G401 (cell line): ENCODE measurements at places on chromosomes 2 and 18.

GRCh38 chr18:59923539-59924196 lies 23.9 kb downstream of the PMAIP1 start:
- no peak for DNase-seq

GRCh38 chr2:213036836-213037235 lies 114.6 kb downstream of the IKZF2 start:
- no peak for DNase-seq

DNA sequence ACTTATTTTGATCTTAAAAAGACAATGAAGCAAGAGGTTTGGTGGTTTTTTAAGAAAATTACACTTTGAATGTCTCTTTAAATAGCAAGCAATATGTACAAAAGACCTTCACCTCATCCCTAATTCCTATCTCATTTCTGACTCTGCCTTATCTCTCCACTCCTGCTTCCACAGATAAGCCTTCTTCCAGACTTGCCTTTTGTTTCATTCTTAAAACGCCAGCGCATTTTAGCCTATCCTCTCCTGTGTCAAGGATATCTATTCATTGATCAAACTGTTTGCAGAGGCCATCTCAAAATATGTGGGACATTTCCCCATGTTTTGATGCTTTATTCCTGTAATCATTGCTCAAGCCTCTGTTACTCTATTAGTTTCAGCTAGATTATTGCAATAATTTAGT lies 562.5 kb downstream of the PARD3B start:
- no peak for DNase-seq

DNA sequence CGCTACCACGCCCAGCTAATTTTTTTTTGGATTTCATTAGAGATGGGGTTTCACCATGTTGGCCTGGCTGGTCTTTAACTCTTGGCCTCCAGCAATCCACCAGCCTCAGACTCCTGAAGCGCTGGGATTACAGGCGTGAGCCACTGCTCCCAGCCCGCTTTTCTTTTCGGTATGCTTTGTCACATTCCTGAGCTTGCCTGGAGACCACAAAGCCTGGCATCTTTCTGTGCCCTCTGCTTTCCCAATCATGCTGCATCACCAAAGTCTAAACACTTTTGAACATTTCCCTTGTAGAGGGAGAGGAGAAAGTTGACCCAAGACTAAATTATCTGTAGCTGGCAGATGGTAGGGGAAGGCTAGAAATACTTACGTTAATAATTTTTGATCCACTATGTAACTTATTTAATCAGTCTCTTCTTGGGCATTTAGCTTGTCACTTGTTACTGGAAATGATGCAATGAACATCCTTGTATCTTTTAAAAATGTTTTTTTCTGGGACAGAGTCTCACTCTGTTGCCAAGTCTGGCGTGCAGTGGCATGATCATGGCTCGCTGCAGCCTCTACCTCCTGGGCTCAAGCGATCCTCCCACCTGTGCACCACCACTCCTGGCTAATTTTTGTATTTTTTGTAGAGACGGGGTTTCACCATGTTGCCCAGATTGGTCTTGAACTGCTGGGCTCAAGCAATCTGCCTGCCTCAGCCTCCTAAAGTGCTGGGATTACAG lies 2.7 kb upstream of the NPC1 start:
- DNase-seq, result no peak

- no peak for DNase-seq
These were observed 159.4 kb downstream of the DYSF start for GRCh38 chr2:71612581-71613402.

GRCh38 chr2:14712111-14712510 lies 79.6 kb downstream of the LRATD1 start:
- DNase-seq, result no peak

DNA sequence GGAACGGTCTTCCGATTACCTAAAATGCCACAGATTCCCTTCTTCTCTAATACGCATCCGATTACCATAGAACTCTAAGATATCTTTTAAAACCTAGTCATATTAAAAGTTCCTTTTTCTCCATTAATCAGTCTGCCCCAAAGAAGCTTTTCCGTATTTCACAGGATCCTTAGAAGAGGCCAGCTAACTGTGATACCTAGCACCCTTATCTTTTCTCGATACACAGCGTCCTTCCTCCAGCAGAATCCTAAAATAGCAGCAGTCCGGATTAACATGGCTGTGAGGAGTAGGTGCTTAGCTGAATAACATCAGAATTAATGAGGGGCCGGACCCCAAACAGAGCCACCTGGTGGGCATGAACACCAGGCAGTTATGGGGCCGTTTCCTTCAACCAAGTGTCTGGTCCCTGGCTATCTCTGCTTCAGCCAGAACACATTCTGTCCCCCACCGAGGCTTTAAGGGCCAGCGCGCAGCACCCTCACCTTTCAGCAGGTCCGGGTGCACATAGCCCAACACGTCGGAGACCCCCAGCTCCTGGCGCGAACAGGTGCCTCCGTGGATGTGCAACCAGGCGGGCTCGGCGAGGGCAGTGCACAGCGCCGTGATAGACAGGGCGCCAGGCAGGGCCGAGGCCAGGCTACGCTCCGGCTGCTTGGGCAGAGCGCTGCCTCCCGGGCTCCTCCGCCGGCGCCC lies 995 bp downstream of the TMEM127 start:
- DNase-seq, result peak; percentile 57

- no peak for DNase-seq
These were observed 141.8 kb upstream of the ST6GAL2 start for GRCh38 chr2:107027810-107028209.

GRCh38 chr2:72153924-72154323 lies 6.3 kb upstream of the CYP26B1 start:
- no peak for DNase-seq

- DNase-seq, result no peak
These were observed 106.9 kb downstream of the COL4A4 start for GRCh38 chr2:227057060-227057459.

- DNase-seq, result no peak
These were observed 2.6 kb upstream of the PPM1B start for GRCh38 chr2:44166096-44166495.

- DNase-seq, result no peak
These were observed 21.6 kb upstream of the TMEFF2 start for GRCh38 chr2:192216336-192216735.

- no peak for DNase-seq
These were observed 69.8 kb downstream of the TNS1 start for GRCh38 chr2:217932803-217933616.

DNA sequence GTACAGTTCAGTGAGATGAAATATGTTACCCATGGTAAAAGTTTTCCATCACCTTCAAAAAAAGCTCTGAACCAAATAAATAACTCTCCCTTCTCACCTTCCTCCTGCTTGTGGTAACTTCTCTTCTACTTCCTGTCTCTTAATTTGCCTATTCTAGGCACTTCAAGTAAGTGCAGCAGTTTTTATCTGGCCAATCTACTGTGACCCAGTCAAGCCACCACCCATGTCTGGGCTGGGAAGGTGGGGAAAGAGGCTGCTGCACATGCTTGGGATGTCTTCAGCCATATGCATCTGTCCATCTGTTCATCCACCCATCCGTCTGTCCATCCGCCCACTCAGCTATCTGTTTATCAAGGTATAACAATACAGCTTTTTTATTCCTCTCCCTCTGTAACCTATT lies 31.6 kb downstream of the ZNF532 start:
- no peak for DNase-seq

DNA sequence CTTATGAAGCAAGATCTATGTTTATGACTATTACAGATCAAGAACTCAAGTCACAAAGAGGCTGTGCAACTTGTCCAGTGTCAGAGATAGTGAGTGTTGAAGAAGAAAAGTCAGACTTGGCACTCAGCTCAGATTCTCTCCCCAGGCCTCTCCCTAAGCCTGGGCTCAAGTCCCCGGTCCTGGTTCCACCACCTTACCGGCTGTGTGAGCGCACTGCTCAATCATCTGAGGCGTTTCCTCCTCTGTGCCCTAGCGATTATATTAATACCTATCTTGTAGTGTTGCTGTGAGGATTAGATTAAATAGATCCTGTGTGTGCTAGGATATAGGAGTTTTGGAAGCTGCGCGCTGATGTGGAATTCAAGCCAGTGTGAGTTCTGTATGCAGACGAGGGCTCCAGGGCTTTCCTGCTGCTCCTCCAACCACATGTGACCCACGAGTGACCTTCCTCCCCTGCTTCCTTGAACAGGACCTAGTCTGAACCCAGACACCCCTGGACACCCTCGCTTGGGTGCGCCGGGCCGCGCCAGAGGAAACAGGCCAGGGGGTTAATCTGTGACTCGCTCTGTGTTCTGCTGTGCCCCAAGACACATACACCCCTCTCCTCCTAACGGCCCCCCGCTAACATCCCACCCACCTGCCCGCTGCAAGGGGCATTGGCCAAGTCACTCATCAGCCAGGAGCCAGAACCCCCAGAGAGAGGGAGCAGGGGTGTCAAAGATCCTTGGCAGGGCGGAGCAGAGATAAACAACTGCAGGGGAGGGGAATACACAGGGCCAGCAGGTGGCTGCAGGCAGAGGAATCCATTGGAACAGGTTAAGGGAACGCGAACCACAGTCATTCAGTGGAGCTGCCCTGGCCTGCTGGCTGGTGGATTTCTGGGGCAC lies 38.3 kb downstream of the TNS1 start:
- DNase-seq, result no peak

DNA sequence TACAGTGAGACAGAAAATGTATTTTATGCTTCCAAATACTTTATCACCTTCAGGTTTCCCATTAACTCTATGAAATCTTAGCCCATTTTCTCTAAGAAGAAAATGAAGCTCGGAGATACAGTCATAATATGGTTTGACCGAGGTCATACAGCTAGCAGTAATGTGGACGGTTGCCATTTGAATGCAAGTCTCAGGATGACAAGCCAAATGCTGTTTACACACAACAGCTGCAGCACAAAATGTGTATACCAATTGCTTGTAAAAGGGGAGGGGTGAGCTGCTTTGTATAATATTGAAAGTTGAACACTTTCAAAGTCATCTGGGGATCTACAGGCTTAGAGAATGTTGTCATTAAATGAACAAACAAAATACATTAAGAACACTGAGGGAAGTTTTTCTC lies 93.8 kb upstream of the FSIP2 start:
- DNase-seq, result no peak

DNA sequence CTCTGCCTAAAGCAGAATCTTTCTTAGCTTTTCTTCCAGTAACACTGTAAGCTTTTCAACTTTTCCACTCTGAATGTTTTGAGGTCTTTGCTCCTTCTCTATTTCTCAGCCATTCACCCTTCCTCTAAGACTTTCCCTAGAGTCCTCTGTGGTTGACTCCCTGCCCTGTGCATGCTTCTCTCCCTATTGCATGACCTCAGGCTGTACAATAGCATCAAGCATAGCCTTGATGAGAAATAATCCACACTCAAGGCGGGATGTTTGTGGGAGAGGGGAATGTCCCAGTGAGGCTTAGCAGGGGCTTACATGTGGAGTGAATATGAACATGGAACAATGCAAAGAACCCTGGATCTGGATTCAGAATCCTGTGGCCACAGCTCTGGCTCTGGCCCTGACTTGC lies 48.4 kb upstream of the IGFBP5 start:
- no peak for DNase-seq

- DNase-seq, result no peak
These were observed 1.1 kb downstream of the AFTPH start for GRCh38 chr2:64525317-64525613.

- no peak for DNase-seq
These were observed 90.5 kb downstream of the NXPH2 start for GRCh38 chr2:138689705-138690104.
